ENCODE measurements at places on chromosomes 1 and 21.

GRCh38 chr21:44575307-44576024 lies 1.9 kb downstream of the KRTAP10-4 start:
- no peak for DNase-seq

GRCh38 chr1:55275941-55276341 lies 60.8 kb upstream of the USP24 start:
- DNase-seq: no peak

DNA sequence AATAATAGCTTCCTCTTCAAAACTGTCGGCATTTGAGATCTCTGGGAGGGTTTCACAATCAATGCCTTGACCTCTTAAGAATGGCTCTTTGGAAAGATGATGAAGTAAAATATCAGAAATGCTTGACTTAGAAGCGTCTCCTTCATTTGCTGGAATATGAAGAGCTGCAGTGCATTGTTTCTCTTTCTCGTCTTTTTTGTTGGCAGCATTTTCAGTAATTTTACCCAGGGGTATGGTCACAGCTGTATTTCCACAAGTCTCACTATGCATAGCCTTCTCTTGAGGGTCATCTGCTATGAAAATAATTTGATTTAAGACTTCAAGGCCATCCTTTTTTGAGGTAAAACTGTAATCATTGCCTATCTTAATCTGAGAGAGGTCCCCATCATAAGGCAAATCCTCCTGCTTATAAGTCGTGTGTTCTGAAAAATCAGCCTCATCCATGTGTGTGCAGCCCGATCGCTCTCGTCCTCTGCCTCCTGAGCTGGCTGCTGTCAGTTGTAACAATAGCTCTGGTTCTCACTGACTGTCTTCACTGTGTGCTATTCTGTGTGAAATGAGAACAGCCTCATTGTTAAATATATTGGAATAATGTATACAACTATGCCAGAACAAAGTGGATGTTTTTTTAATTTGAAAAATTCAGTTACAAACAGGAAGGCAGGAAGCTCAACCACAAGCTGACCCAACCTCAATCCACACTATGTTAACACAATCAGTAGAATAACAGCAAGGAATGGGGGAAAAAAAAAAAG lies 4.5 kb downstream of the AKNAD1 start:
- no peak for DNase-seq

GRCh38 chr1:116112388-116113140 lies 1.4 kb downstream of the MAB21L3 start:
- no peak for DNase-seq

DNA sequence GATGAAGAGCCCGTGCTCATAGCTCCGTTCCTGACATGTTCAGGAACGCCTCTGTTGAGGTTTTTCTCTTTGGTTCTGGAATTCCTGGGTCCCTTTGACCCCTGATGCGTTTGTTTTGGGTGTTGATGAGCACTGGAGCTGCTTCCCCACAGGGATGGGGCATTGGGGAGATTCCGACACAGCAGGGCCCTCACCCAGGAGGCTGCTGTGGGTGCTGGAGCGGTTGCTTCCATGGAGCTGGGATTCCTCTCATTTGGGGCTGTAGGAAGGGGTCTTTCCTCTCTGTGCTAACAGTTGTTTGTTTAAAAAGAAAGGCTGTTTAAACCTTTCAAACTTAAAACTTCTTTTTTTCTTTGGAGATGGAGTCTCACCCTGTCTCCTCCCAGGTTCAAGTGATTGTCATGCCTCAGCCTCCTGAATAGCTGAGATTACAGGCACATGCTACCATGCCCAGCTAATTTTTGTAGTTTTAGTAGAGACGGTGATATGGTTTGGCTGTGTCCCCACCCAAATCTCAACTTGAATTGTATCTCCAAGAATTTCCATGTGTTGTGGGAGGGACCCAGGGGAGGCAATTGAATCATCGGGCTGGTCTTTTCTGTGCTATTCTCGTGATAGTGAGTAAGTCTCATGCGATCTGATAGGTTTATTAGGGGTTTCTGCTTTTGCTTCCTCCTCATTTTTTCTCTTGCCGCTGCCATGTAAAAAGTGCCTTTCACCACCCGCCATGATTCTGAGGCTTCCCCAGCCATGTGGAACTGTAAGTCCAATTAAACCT lies 48.9 kb downstream of the SKI start:
- no peak for DNase-seq

GRCh38 chr1:88936223-88936523 lies 44.8 kb upstream of the GTF2B start:
- DNase-seq: no peak

DNA sequence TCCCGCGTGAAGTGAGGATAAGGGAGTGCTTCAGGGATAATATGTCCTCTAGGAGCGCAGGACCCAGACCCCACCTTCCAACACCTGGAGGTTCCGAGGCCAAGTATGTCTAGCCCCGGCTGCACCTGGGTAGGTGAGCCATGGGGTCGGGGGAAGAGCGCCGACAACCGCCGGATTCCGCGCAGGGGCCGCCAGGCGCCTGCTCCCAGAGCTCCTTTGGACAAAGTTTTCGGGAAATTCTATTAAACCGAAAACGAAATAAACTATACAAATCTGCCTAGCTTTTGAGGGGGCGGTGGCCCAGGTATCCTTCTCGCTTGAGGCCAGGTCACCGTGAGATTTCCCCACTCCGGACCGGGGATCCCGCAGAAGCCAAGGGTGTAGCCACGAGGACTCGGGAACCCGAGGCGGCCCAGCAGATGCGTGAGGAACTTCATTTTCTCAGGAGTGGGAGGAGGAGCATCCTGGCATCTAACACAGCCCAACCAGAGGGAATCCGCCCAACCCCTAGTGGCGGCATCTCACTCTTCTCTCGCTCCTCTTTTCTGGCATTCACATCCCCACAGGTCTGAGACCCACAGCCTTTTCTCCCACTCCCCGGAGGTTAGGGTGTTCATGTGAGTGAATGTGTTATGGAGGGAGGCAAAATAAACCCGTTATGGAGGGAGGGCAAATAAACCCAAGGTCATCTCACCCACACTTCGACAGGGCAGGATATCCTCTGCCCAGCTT lies 2.3 kb upstream of the DMRTA2 start:
- no peak for DNase-seq

DNA sequence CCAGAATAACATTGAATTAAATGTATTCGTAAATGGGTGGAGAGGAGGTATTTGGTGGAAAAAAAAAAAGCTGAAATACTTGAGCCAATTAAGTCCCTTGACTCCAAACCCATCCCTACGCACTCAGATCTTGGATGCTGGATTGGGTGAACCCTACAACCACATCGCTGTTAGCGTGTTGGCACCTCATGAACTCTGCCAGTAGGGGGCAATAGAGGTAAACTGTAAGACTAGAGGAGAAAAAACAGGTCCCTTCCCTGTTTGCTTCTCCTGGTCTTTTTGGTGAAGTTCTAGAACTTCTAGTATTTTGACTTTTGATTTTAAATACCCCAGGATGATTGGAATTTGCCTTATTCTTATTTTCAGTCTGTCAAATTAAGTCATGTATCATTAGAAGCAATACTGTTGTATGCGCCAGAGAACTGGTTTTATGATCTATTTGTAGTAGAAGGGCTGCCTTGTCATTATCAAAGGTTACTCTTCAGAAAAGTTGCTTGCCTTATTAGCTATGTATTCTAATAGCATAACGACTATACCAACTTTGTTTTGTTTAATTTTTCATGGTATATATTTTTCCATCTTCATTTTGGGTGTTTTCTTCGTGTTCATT lies 1.9 kb upstream of the OR13G1 start:
- peak; percentile 30 for DNase-seq

All from stimulated activated CD4-positive, alpha-beta T cell treated with anti-CD3 and anti-CD28 coated beads, Interleukin-2, amount 100 ng/mL, for 48 hours (primary cell).